ENCODE measurements at places on chromosomes 16 and 17. TPM values are rescaled to one million over a fixed set of nuclear protein-coding genes. Genes with fewer than 3 reads are reported as not detected.

The PRAC1 gene
- total RNA-seq = not detected

The LITAFD gene
- total RNA-seq = not detected

The KRT34 gene
- not detected for total RNA-seq

The DLX4 gene
- 0.17 TPM for total RNA-seq

The AGRP gene
- not detected for total RNA-seq

The C17orf107 gene
- 3.9 TPM for total RNA-seq

The TGFB1I1 gene
- 4.0 TPM for total RNA-seq

The KRT36 gene
- not detected for total RNA-seq

The NPW gene
- 0.70 TPM for total RNA-seq

The TM4SF5 gene
- not detected for total RNA-seq

The MT4 gene
- total RNA-seq = not detected

The KRTAP1-3 gene
- total RNA-seq = not detected

The ATP1B2 gene
- total RNA-seq = 0.39 TPM

The CCR7 gene
- total RNA-seq = 451 TPM

The SLC13A2 gene
- total RNA-seq = not detected

DNA sequence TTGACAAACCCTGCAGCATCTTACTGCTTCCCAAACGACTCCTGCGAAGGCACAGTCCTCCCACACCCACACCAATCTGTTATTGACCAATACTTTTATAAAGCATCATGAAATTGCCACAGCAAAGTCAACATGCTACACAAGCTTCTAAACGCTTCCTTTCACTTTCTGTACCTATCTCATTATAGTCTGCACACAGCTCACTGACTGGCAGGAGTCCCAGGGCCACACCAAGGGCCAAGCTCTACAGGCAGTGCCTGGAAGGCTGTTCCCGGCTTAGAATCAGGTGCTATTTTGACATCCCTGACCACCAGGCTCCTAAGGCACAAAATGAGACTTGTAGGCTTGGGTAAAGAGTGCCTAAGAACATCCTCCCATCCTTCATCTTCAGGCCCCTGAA, 39.5 kb downstream of the USP7 start:
- DNase-seq = no peak

DNA sequence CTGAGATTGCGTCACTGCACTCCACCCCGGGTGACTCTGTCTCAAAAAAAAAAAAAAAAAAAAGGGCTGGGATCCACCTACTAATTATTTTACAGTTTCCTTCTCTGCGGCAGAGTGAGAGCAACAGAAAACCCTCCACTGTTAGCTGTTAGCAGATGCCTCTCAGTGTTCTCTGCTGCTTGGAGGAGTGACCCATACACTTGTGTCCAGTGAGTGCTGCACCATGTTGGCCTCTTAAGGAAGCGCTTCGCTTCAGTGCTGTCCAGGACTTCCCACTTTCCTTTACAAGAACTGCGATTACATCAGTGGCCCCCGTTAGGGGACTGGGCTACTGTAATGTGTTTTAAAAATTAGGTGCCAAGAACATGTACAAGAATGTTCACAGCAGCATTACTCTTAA, 18.4 kb upstream of the CLEC18B start:
- DNase-seq = no peak

GRCh38 chr17:49162866-49163265, 30.3 kb downstream of the B4GALNT2 start:
- DNase-seq = no peak

- DNase-seq = no peak
Measured at GRCh38 chr17:52106638-52107261, 51.8 kb downstream of the CA10 start.

GRCh38 chr17:75445296-75445695, 11.1 kb upstream of the TMEM94 start:
- DNase-seq = no peak

- no peak for DNase-seq
Measured at GRCh38 chr17:19830061-19830460, 37.7 kb downstream of the ULK2 start.

- no peak for DNase-seq
Measured at GRCh38 chr16:5252791-5253190, 155.2 kb upstream of the EEF2KMT start.

GRCh38 chr17:29063992-29064391, 21.1 kb downstream of the PIPOX start:
- DNase-seq = no peak

GRCh38 chr17:42530952-42531454, 5.0 kb upstream of the NAGLU start:
- DNase-seq = no peak

DNA sequence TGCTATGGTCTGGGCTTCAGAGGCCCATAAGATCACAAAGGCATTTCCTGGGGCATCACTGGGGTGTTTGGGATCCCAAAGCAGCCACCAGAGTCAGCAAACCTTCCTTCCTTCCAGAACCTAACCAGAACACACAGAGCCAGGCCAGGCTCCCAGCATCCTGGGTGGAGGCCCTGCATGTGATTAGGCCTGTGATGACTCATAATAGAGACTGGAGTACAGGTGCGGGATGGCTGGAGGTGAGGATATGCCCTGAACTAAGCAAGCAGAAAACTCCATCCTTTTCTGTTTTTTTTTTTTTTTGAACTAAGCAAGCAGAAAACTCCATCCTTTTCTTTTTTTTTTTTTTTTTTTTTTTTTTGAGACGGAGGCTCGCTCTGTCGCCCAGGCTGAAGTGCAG, 17.7 kb upstream of the GFOD2 start:
- DNase-seq = no peak

GRCh38 chr17:56978441-56979090, 635 bp downstream of the SCPEP1 start:
- DNase-seq = no peak

DNA sequence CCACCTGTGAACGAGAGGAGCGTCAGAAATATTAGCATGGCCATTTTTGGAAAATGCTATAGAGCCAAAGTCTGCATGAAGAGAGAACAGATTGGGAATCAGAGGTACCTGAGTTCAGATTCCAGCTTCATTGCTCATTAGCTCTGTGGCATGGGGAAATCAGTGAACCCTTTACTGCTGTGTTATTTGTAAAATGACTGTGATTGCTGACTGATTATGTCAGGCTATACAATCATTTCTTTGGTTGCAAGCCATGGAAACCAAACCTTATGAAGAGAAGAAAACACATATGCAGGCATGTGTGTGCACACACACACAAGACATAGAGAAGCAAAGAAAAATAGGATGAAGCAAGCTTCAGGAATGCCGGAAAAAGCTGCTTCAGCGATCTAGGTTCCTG, 101.4 kb upstream of the HSBP1 start:
- no peak for DNase-seq

- no peak for DNase-seq
Measured at GRCh38 chr16:66487580-66488275, 60.6 kb downstream of the BEAN1 start.

GRCh38 chr17:42065201-42065600, 14.8 kb upstream of the C17orf113 start:
- no peak for DNase-seq

DNA sequence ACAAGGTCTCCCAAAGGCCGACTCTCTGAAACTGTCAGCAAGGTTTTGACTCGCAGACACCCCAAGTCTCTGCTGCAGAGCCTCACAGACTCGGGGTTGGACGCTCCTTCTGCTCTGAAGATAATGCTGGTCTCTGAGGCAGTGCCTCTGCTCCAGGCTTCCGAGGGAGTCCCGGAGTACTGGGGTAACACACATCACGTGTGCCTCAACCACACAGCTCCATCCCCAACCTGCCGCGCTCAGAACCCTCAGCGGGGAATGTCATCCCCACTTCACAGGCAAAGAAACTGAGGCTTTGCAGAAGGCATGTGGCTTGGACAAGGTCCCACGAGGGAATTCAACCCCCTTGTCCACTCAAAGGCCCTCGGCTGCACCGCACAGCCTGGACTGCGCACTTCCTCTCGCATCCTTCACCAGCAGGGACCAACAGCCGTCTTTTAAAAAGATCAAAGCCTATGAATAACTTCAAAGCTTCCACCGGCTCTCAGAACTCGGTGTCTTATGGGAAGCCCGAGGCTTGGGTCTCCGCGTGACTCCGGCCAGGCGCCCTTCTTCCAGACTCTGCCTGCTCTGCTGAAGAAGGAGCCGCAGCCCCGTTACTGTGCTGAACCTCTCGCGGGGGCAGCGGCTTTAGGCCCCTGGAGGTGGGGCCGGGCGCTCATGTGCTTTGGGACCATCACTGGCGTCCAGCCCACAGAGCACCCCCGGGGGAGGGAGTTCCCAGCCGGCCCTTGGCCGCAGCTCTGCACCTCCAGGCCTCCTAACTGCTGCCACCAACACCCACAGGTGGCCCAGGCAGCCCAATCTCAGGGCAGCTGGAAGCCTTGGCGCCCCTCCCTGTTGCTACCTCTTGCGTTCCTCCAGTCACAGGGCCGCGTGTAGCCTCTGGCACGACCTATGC, 2.2 kb downstream of the TMEM204 start:
- no peak for DNase-seq

GRCh38 chr16:798666-799065, 1.9 kb downstream of the GNG13 start:
- no peak for DNase-seq

DNA sequence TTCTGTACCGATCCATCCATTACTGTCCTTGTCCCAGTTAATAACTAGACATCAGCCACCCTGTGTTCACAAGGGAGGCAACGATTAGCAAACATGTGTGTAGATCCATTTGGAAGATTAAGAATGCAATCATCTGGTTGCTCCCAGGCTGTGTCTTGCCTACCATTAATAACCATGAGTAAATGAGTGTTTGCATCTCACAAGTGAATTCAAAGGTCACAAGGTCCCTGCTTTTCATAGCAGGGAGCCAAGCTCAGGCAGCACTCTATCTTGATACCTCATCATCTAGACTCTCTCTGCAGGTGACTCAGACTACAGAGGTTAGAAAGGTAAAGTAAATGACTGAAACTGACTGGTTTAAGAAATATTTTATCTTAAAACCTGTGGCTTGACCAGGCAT, 25.3 kb downstream of the VWA3A start:
- no peak for DNase-seq

- no peak for DNase-seq
Measured at GRCh38 chr16:23712976-23713375, at the start of gene ERN2. Gene ERN2, minus strand, starts transcription at chr16:23713222. Its CDS starts 35 bp downstream, at chr16:23713187.

DNA sequence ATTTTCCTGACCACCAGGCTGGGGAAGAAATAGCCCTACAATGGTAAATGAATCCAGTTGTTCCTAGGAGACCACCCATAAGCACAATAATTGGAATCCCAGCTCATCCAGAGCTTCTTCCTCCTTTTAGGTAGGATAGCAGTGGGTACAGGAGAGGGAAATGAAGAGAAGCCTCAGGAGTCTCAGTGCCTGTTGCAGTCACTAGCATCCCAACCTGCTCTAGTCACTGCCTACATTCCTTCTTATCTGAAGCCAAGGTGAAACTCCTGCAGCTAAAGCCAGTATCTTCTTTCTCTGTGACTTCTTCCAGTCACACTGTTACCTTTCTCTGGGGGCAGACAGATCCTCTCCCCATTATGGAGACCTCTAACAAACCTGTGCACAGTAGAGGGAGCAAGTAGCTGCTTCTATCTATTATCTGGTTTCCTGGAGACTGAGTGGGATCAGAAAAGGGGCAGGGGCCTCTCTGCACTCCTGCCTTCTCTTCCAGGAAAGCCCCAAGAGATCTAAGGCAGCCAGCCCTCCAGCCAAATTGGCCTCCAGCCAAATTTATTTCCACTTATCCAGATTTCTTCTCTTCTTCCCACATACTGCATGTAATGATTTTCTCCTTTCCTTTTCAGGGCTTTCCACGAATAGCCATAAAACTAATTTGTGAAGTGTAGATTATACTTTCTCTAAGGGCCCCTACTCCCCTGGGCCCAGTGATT, 85.5 kb downstream of the SSH2 start:
- no peak for DNase-seq

DNA sequence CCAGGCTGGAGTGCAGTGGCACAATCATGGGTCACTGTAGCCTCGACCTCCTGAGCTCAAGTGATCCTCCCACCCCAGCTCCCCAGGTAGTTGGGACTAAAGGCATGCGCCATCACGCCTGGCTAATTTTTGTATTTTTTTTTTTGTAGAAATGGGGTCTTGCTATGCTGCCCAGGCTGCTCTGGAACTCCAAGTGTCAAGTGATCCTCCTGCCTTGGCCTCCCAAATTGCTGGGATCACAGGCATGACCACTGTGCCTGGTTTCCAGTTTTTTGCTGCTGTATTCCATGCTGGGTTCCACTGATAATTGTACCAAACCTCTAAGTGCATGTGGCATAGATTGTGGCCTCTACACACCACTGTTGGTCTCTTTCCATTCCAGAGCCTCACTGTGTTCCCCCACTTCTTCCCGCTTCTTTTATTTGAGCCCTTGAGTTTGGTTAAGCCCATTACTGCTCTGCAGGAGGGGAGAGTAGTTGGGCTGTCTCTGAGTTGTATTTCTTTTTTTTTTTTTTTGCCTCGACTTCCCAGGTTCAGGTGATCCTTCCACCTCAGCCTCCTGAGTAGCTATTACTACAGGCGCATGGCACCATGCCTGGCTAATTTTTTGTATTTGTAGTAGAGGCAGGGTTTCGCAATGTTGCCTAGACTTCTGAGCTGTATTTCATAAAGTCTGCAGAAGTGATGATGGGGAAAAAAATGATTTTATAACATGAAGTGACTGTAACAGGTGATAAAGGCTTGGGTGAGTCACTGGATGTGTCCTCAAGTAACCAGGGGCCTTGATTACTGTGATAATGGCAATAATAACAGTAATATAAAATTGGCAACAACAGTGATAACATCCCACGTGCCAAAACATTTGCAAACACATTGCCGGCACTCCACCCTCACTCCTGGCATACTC, 30.0 kb downstream of the EEF2K start:
- DNase-seq = no peak

DNA sequence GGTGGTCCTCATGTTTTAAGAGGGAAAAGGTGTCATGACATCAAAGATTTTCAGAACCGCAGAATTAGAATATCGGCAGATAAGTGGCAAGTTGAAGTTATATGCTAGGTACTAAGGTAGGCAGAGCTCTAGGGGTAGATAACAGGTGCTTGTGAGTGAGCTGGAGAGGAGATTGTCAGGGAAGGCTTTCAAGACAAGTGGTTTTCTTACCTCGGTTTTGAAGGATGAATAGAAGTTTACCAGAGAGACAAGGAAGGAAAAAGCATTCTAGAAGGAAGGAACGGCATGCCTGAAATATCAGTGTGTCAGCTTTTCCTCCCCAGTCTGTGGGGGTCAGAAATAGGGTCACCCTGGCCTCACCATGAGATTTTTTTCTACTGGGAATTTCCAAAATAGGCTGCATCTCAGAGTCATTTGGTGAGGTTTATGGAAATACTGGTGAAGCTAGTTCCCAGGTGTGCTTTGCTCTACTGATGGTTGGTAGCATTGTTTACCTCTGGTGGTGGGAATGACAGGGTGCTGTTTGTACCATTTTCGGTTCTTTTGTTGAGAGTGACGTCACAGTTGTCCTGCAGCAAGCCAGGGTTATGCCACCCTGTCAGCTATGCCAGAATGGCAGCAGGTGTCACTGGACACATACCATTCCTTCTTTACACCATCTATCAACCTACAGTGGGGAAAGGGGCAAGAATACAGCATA, 112.5 kb downstream of the MSI2 start:
- DNase-seq = no peak

GRCh38 chr16:81515281-81515680, 70.7 kb downstream of the CMIP start:
- DNase-seq = no peak

GRCh38 chr17:17345686-17346427, 42.7 kb downstream of the NT5M start:
- DNase-seq = no peak
